HFF-Myc (cell line): ENCODE measurements at places on chromosomes 11 and 22.
A peak's percentile ranks its signal among the peaks of the same experiment; 100 is the strongest.

- no peak for DNase-seq
These were observed 248.0 kb downstream of the CASP12 start for GRCh38 chr11:104650234-104650633.

- no peak for DNase-seq
These were observed 17.1 kb upstream of the MOB2 start for GRCh38 chr11:1503708-1504104.

DNA sequence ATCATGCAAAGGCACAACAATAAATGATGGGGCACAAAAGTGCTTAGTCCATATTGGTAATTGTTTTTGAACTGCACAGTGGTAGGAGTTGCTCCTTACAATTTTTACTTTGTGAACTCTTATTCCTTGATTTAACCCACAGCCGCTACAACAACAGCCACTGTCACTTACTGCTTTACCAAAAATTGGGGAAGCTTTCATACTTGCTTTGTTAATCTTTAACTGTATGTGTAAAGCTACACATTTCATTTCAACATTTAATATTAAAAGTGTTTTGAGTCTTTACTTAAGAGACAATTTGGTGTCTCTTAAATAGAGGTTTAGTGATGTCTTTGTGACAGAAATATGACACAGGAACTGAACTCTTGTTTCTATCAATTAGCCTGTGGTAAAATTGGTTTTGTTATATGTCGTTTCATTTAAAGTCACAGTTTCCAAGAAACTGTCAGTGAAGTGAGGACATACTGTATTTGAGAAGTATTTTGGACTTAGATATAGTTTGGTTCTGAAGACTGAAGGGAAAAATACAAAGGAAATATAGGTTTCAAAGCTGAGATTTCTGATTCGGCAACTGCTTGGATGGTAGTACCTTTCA, 6.5 kb upstream of the IL18BP start:
- DNase-seq, result no peak

GRCh38 chr11:107695446-107695845, 16.4 kb downstream of the SLN start:
- no peak for DNase-seq

DNA sequence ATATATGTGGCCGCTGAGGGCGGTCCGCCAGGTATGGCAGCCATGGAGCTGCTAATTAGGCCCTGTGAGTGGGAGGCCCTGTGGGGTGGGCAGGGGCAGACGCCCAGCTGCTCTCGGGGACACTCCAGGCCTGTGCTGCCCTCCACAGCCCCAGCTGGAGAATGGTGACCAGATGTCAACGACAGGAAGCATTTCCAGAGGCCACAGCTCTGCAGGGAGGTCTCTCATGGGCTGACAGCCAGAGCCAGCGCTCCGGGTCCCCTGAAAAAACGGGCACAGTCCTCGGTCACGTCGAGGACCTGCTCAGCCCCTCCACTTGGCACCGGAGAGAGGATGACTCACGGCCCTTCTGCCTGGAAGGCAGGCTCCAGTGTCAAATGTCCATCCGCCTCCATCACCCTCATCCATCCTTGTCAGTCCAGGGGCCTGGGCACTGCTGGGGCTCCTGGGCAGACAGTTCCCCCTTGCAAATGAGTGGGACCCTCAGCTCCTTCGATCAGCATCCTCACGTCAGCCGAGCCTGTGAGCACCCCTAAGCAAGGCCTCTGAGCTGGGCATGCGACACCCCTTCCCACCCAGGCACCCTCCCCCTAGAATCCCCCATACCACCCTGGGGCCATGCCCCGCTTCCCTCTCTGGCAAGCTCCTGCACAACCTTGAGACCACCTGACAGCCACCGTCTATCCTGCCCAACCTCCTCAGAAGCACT, 1.9 kb downstream of the BID start:
- no peak for DNase-seq

DNA sequence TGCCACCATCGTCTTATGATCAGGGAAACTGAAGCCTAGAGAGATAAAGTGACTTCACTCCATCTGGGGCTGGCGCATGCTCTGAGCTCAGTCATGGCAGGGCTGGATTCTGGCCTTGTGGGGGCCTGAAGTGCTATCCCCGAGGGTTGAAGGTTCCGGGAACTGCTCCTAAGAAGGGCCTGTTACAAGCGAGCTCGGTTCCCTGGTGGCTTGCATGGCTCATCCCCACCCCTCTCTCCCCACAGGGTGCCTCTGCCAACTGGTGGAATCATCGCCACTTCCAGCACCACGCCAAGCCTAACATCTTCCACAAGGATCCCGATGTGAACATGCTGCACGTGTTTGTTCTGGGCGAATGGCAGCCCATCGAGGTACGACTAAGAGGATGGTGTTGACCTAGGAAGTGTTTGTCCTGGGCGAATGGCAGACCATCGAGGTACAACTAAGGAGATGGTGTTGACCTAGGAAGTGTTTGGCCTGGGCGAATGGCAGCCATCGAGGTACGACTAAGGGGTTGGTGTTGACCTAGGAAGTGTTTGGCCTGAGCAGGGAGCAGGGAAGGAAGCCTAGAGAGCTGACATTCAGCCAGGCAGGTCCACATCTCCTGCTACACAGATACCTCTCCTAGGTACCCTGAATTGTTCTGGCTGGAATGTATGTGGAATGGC, 19.9 kb downstream of the FADS2 start:
- DNase-seq, result no peak

GRCh38 chr11:3121931-3122774, 43.0 kb downstream of the OSBPL5 start:
- DNase-seq, result no peak

GRCh38 chr22:29727131-29727523, 7.3 kb downstream of the CABP7 start:
- DNase-seq, result no peak

DNA sequence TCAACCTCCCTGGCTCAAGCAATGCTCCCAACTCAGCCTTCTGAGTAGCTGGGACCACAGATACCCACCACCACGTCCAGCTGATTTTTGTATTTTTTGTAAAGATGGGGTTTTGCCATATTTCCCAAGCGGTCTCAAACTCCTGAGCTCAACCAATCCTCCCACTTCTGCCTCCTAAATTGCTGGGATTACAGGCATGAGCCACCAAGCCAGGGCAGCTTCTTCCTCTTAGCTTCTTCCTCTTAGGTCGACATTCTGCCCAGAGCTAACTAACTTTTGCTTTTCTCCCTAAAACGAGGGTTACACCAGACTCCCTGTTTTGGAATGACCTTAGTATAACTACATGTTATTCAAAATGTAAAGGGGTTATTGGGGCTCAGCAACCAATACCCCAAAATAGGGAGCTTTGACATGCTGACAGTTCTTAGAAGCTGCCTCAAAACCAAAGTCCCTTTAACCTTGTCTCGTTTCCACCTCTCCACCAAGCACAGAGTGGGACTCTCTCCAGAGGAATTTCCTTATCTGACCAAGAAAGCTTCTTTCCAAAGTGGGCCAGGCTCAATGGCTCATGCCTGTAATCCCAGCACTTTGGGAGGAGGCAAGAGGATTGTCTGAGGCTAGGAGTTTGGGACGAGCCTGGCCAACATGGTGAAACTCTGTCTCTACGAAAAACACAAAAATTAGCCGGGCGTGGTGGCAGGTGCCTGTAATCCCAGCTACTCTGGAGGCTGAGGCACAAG, 7.0 kb downstream of the HPS5 start:
- DNase-seq, result no peak

DNA sequence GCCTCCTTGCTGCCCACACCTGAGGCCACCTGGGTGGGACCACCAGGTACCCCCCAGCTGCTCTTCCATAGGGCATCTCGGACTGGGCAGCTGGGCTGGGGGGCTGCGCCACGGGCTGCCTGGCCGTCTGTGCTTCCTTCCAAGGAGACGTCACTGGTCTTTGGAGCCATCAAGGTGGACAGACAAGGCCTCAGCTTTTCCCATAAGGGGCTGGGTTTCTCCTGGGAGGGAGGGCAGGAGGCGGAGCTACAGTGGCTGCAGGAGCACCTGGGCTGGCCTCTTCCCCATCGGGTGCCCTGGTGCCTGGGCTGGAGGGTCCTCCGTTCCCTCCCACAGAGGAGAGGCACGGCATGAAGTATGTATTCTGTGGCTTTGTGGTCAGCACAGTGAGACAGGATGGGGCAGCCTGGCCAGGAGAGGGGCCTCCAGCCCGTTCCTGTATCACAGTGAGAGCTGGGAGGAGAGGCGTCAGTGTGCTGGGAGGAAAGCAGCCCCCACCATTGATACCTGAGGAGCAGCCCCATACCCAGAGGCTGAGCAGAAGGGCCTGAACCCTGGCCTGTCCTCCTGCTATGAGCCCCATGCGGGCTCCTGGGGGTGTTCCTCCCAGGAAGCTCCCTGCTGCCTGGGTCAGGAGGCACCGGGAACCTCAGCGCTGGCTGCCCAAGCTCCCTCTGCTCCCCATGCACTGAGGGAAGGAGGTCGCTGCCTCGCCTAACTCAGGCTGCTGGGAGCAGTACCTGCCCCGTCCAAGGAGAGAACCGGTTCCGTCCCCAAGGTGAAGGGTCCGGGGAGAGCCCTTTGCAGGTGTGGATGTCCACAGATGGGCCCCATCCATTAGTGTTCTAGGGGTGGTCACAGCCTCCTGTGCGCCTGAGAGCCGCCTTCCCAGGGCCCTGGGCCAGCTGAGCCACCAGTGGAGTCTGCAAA, 1075.0 kb downstream of the BRD1 start:
- DNase-seq, result no peak

- no peak for DNase-seq
These were observed 10.8 kb downstream of the DRD2 start for GRCh38 chr11:113464416-113464815.

DNA sequence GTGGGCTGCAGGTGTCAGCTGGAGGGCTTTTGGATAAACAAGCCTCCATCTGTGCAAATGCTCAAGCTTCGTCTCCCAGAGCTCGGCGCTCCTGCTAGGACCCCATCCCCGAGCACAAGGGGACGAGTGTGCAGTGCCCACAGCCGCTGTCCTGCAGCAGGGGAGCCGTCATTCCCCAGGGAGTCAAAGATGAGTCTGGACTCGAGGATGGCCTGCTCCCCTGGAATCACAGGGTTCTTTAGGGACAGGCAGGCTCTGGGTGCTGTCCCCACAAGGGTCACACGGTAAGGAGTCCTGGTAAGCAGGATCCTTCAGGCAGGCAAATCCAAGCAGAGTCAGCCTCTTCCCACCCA, 50.2 kb downstream of the APOL1 start:
- DNase-seq, result no peak

- no peak for DNase-seq
These were observed 1112.0 kb upstream of the CCDC90B start for GRCh38 chr11:84398017-84398626.

DNA sequence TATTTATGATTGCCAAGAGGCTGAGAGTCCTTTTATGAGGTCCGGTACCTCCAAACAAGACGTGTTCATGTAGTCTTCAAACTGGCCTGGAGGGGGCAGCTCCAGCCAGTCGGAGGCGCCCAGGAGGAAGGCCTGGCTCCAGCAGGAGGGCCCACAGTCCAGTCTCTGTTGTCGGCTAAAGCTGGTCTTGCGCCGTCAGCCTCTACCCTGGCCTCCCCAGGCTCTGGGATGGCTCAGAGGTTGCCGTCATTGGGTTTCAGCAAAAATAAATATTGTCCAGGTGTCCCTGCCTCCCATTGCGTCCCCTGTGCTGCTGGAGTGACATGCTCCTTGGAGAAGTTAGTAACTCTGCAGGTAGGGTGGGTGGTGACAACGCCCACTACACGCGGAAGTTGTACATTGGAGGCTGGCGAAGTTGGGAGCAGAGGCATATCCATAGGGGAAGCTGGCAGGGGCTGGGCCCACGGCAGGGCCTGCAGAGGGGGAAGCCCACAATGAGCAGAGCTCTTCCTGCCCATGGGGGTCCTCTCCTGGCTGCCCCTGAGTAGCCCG, 1.0 kb upstream of the SLC25A1 start:
- DNase-seq, result no peak

DNA sequence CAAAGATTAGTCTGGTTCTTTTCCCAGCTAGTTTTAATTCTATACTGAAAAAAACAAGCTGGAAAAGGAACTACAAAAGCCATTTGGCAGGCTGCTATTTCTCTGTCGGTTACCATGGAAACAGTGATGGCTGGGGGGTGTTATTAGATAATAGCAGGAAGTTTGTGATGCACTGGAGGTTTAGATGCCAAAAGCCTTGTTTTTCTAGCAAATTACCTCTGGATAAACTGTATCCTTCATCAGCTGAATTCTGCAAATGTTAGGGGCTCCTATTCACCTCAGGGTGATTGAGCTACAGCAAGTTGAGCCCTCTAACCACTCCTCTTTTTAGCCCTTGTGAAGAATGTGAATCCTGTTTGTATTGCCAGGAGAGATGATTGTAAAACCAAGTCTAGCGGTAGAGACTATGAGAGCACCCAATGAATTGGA, 25.2 kb downstream of the ALKBH3 start:
- DNase-seq, result no peak

GRCh38 chr11:120186774-120187591, 23.8 kb upstream of the OAF start:
- DNase-seq, result no peak

GRCh38 chr11:115497303-115497702, 6.9 kb downstream of the CADM1 start:
- DNase-seq, result no peak

DNA sequence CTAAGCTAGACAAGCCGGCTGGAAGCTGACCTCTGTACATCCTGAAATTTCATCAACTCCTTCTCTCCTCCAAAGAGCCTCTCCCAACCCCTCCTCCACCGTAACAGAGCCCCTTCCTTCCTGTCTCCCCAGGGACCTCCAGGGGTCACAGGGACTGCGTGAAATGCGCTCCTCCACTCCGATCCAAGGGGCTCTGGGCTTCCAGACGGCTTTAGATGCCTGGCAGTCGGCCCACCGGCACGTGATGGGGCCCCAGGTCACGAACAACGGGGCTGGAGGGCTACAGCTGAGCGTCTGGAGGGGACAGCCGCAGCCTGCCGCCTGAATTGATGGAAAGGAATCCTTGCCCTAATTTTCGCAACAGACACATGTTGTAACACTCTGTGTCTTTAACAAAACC, 264.1 kb downstream of the MN1 start:
- DNase-seq, result no peak

- peak; percentile 38 for DNase-seq
These were observed 261.4 kb upstream of the POU2AF2 start for GRCh38 chr11:110984147-110984546.

GRCh38 chr11:72792437-72793021, 1.3 kb downstream of the STARD10 start:
- DNase-seq, result no peak

DNA sequence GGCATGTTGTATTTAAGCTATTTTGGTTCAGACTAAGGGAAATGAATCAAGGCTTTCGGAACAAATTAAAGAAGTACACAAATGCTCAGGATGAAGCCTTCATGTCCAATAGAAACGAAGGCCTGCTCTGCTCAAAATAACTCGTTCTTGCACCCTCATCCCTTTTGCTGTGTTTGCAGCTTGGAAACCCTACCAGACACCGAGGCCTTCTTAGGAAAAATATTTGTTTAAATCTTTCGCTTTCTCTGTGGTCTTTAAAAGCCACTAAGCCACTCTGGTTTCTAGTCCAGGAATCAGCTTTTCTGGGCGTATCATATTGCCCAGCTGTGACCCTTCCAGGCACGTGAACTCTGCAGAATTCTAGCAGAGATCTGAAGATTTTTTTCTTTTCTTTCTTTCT, 60.9 kb upstream of the HSPA8 start:
- no peak for DNase-seq

- no peak for DNase-seq
These were observed 85.2 kb downstream of the FLI1 start for GRCh38 chr11:128779036-128779435.
